M059J (cell line): ENCODE measurements at places on chromosomes 11 and 22.

DNA sequence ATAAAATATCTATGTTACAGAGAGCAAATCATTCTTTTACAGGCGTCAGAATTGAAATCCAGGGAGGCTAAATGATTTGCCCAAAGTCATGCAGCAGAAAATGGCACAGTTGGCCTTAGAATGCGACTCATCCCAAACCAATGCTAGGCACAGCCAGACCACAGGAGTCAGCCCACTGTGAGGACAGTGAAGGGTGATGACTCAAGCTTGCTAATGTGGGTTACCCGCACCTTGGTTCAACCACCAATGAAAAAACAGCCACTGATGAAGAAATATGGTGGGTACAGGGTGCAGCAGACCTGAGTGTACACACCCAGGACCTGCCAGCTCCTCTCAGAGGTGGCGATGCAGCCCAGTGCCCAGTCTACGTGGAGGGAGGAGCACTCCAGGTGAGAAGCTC, 89.7 kb downstream of the ZC3H12C start:
- DNase-seq = peak; percentile 89

DNA sequence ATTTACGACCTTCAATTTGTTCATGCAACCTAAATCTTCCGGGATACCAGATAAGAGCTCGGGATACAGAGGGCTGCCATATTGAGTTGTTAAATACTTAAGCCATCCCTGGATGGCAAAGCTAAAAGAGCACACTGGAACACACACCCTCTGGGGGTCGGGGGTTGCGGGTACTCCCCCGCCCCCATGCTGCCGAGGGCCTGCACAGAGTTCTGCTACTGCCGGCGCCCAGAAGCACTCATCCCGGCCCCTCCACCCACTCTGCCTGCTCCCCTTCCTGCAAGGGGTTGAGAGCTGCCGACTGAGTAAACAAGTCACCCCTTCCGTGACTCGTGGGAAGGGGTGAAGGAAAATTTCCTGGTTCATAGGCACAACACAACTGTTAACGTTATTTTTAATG, 9.3 kb upstream of the MMP13 start:
- DNase-seq = no peak

GRCh38 chr11:83302151-83302550, 16.0 kb upstream of the CCDC90B start:
- DNase-seq = no peak

- DNase-seq = no peak
Measured at GRCh38 chr22:35684732-35685131, 32.9 kb upstream of the APOL5 start.

- peak; percentile 51 for DNase-seq
Measured at GRCh38 chr11:62501432-62501891, 45.1 kb downstream of the AHNAK start.

DNA sequence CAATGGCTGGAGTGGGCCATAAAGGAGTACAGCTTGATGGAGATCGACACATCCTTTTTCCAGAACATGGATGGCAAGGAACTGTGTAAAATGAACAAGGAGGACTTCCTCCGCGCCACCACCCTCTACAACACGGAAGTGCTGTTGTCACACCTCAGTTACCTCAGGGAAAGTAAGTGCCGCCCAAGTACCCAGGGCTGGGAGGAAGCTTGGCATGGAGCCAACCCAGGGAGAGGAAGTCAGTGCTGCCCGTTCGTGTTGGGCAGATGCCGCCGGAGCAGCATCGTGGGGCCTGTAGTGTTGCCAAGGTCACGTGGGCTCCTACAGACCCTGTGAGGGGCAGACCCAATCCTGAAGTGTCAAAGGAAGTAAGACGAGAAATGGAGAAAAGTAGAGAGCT, 78.9 kb downstream of the FLI1 start:
- no peak for DNase-seq
